Activated naive CD8-positive, alpha-beta T cell treated with anti-CD3 and anti-CD28 coated beads, Interleukin-2, amount 10 ng/mL, durations not matched to agents 7 days and 5 days (primary cell): ENCODE measurements at places on chromosomes 5 and 9. TPM values are rescaled to one million over a fixed set of nuclear protein-coding genes. Genes with fewer than 3 reads are reported as not detected.

- no peak for DNase-seq
Measured at GRCh38 chr9:22009506-22009867, 382 bp upstream of the CDKN2B start.

GRCh38 chr5:145965804-145966203, 29.4 kb downstream of the SH3RF2 start:
- no peak for DNase-seq

GRCh38 chr9:15377625-15378540, 44.8 kb upstream of the SNAPC3 start:
- DNase-seq, result no peak

- DNase-seq, result no peak
Measured at GRCh38 chr5:58496488-58496887, 5.3 kb downstream of the GAPT start.

DNA sequence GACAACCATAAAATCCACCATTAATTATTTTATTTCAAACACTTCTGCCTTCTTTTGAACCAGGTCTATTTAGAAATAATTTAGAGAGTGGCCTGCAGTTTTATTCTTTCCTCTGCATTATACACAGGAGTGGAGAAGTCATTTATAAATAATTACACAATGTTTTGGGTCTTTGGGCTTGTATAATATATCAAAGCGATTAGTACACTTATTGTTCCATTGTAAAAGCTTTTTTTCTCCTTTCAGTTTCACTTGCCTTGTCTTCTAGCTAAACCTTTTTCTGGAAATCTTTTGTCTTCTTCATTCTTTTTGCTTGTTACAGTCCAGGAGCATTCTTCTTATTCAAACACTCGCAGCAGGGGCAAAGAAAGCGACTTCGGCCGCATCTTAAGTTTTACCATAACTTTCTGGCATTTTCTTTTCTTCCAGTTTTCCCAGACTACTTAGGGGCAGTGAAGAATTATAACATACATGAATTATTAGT, 7.3 kb upstream of the NEUROG1 start:
- DNase-seq, result no peak

DNA sequence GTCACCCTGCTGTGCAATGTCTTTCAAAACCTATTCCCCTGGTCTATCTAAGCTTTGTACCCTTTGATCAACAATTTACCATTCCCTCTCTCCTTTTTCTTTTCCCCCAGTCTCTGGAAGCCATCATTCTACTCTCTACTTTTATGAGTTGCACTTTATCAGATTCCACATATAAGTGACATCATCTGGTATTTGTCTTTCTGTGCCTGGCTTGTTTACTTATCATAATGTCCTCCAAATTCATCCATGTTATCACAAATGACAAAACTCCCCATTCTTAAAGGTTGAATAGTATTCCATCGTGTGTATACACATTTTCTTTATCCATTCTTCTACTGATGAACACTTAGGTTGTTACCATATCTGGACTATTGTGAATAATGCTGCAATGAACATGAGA, 344.2 kb upstream of the CCNH start:
- DNase-seq, result no peak

- no peak for DNase-seq
Measured at GRCh38 chr5:135217669-135218485, 181.2 kb downstream of the MACROH2A1 start.

CDO1 gene
- 0.36 TPM for total RNA-seq

GRCh38 chr9:132534832-132535231, 47.6 kb upstream of the BARHL1 start:
- DNase-seq, result no peak

GRCh38 chr5:80409367-80409966, 1.6 kb downstream of the ZFYVE16 start:
- DNase-seq, result no peak

PTBP3 gene
- total RNA-seq, result 144 TPM

DNA sequence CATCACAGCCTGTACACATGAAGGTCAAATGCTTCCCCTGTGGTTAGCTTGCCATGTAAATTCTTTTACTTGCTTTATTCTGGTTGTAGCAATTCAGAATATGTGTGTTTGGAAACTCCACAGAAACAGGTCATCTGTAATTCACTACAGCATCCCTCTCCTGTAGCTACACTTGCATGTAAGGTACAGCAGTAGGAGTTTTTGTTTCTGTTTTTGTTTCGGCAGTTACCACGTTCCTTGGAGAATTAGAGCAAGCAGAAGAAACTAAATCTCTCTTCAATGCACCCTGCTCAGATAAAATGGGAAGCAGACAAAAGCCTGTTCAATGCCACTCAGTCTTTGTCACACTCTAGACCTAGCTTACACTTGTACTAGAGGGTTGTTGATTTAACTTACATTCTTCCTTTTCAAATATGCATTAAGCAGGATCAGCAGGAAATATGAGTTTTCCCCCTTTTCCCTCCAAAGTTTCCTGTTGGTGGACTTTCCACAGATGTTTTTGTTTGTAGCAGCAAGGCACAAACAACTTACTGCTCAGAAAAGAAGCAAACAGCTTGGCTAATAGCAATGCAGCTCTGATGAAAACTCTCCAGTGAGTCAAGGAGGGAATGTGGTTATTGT, 80.9 kb downstream of the YIPF5 start:
- no peak for DNase-seq

DMAC1 gene
- 56.5 TPM for total RNA-seq

TMEM252 gene
- total RNA-seq, result not detected

- DNase-seq, result no peak
Measured at GRCh38 chr9:23073136-23073535, 626.5 kb downstream of the DMRTA1 start.

DNA sequence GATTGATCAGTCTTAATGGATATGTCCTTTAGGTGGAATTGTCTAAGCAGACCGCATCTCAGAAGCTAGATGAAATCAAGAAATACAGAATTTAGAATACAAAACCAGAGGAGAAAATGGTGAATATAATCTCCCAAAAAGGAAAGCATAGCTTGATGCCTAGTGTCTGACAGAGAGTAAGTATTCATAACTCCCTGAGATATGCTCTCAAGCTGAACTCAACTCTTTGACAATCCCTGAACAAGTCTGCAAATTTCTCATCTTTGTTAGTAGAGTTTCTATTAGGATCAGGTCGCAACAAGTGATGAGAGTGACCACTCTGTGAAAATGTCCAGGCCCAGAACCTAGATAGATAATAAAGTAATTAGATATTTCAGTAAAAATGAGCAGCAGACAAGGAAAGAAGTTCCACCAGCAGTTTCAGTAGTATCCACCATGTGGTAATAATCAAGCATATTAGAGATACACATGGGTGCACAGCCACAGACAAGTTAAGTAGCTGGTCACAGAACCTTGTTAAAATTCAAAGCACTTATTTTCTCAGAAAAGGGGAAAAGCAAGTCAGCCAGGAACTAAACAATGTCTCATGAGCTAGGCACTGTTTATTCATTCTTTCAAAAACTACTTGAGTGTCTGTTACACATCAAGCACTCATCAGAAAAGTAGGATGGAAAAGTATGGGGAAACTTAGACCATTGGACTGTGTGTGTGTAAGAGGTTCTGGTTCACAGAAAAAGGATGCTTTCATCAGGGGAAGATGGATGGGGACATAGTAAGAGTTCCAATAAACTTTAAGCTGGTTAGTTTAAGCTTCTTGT, 481.5 kb upstream of the TUSC1 start:
- no peak for DNase-seq

DNA sequence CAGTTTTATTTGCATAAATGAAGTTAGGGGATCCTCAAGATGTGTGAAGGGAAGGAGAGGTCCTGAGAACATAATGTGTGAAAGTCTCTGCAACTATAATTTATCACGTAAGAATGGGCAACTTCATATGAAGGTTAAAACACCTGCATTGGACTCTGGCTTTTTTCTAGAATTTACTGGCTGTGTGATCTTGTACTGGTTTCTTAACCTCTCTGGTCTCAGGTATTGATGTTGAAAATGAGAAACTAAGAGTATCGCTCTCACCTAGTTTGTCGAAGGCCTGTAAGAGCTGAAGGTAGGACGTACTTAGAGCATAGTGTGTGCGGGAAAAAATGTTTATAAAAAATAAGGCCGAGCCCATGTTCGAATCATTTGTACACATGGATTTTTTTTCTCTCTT, 280.5 kb downstream of the ICE1 start:
- DNase-seq, result no peak

DNA sequence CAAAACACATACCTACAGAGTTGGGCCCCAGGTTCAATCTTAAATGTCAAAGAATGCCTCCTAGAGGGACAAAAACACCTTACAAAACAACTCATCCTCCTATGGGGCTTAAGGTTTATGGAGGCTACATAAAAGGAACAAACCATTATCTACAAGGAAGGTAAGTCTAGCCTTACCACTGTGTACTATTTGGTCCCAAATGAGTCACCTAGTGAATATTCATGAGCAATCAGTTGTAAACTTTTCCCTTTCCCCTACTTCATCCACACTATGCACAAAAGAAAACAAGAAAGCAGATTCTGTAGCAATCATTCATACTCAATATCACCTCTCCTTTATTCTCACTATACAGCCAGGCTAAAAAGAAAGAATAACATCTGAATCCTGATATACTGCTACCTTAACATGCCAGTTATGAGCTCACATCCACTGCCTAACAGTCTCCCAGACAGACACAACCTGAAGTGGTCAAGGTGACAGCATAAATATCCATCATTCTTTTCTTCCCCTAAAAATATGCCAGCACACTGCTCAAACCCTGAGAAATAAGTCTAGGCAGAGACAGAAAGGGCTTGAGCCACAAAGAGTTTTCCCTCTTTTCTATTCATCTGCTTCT, 6.2 kb downstream of the OXCT1 start:
- DNase-seq, result no peak

FRRS1L gene
- total RNA-seq, result not detected

CARTPT gene
- total RNA-seq, result not detected

DNA sequence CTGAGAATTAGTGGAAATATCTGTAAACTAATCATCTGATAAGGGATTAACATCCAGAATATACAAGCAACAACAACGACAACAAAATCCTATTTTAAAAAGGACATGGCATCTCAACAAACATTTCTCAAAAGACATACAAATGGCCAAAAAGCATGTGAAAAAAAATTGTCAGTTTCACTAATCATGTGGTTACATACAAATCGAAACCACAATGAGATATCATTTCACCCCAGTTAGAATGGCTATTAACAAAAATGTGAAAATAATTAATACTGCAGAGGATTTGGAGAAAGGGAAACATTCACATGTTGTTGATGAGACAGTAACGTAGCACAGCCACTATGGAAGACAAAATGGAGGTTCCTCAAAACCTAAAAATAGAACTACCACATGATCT, 69.5 kb downstream of the ERP44 start:
- no peak for DNase-seq

- no peak for DNase-seq
Measured at GRCh38 chr5:178366998-178367735, 134.6 kb upstream of the PHYKPL start.

FAM153A gene
- total RNA-seq, result 41.7 TPM

ST6GALNAC4 gene
- total RNA-seq, result 59.5 TPM

- DNase-seq, result no peak
Measured at GRCh38 chr9:97564291-97565175, 63.1 kb downstream of the TMOD1 start.

FBP2 gene
- not detected for total RNA-seq

LCN10 gene
- total RNA-seq, result 1.00 TPM

HEMGN gene
- 1.1 TPM for total RNA-seq

GRCh38 chr9:73118286-73118685, 33.4 kb upstream of the ANXA1 start:
- no peak for DNase-seq

LRRC19 gene
- total RNA-seq, result not detected

MCTP1 gene
- total RNA-seq, result 1.6 TPM

- DNase-seq, result no peak
Measured at GRCh38 chr9:134870301-134870694, 10.3 kb upstream of the FCN2 start.

- no peak for DNase-seq
Measured at GRCh38 chr9:12884736-12885395, 110.0 kb downstream of the LURAP1L start.

WHRN gene
- total RNA-seq, result 10.5 TPM

KCNT1 gene
- not detected for total RNA-seq

- DNase-seq, result no peak
Measured at GRCh38 chr5:53942724-53943123, 367.6 kb downstream of the ARL15 start.

- no peak for DNase-seq
Measured at GRCh38 chr9:4211806-4212205, 88.1 kb downstream of the GLIS3 start.

GRCh38 chr5:106311230-106311915, 1359.4 kb downstream of the EFNA5 start:
- no peak for DNase-seq

DNA sequence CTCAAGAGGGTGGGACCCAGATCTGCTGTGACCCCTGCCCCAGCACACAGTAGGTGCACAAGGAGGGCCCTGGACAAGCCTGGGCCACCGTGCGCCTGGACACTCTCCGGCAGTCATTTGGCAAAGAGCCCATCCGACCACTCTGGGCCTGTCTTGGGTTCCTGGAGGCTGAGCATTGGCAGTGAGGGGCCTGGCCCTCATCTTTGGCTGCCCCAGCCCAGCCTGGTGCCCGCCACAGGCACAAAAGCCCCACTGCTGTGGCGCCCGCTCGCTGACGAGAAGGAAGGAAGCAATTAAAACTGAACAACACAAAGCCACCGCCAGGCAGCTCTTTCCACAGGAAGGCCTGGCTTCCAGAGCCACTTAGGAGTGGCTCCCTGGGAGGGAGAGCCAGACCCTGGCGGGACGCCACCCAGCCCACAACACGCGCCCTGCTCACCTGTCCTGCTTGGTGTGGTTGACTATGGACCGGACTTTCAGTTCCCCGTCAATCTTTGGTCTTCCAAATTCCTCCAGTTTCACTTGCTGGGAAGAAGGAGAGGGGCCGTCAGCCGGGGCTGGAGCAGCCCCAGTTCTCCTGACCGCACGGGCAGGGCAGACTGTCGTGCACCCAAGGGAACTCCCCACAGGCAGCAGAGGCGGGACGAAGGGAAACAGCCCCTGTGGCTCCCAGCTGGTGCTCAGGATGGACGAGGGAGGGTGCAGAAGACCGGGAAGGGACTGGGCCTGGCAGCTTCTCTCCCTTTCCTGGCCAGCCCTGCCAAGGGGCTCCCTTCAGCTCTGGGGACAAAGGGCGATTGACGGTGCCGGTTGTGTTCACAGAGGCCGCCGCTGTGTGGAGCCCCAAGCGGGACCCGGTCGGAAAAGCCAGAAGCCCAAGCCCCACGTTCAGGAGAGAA, 50.9 kb upstream of the SARDH start:
- no peak for DNase-seq

DNA sequence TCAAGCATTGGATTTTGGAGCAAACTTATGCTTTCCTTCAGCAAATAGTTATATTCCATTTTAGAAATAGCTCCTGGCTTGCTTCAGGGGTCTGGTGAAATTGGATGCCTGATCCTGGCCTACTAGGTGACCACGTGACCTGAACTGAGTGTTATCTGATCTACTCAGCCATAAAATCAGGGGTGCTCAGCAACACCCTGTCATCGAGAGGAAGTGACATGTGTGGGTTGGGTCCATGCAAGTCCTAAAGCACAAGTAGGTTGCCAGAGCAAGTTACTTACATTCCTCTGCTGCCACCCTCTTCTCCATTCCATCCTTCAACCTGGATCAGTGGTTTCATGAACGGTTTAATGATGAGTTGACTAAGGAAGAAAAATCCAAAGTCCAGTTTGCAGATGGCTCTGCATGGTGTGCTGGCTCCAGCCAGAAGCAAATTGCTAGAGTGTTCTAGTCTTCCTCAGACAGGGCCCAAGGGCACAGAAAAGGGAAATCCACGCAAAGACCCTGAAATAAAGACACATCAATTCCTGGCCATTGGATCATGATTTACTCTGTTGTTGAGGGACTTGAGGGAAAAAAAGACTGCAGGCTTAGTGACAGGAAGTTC, 2.8 kb upstream of the FAM193B start:
- DNase-seq, result no peak

NME5 gene
- total RNA-seq, result not detected
